Sigmoid colon (tissue), 7 donors: ENCODE measurements at places on chromosomes 13 and 19.

GRCh38 chr13:24995225-24995804 lies 100.6 kb upstream of the PABPC3 start:
- peak; percentile 77 for DNase-seq

GRCh38 chr13:35599384-35599783 lies 122.9 kb upstream of the MAB21L1 start:
- DNase-seq, result no peak

- DNase-seq, result no peak
These were observed 1.9 kb downstream of the MRPS12 start for GRCh38 chr19:38932425-38933179.

DNA sequence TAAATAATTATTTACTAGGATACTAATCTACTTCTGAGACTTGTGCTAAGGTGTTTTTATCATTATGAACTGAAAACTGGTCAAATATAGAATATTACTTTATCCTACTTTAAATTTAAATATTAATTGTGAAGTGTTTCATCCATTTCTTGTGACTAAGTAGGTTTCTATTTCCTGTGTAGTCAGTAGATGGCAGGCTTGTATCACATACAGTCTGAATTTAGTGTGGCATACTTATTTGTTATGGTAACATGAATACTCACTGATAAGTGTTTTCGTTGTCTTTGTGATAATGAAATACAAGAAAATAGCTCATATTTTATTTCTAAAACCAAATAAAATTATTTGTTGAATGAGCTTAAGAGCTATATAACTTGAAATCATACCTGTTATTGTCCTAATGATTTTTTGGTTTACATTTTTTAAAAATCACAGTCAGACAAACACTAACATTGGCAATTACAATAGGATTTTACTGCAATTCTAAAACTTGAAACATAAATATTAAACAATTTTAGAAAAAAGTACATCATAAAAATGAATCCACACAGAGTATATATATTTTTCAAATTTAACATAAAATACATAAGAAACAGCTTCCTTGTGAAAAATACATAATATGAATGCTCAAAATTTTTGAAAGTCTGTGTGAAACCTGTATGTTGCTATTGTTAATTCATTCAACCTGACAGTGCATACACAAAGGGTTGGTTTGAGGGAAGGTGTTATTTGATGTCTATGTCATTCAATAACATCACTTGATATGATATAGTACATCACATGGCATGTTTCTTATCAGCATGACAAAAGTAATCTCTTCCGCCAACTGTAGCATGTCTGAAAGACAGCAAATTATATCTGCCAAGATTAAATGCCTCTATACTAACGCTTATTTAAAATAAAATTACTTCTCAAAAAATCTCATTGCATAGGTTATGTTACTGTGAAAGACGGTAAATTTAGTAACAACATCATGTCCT lies 904.8 kb upstream of the PCDH20 start:
- DNase-seq, result no peak

DNA sequence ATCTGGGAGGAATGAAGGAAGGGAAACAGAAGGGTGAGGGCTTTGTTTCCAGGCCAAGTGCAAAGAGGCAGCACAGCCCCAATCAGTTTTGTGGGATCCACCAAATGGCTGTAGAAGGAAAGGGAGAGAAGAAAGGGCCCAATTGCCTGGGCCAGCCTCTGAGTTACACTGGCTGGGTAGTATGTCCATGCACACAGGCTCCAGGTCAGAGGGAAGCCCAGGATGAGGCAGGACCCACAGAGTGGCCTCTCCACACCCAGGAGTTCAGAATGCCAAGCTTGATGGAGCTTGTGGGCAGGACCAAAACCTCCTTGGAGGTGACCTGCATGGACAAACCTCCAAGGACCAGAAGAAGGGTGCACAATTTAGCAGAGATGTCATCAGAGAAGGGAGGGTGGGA lies 178.2 kb upstream of the TSHZ3 start:
- no peak for DNase-seq

- DNase-seq, result peak; percentile 42
These were observed 9.3 kb downstream of the ADPRHL1 start for GRCh38 chr13:113443991-113444390.

DNA sequence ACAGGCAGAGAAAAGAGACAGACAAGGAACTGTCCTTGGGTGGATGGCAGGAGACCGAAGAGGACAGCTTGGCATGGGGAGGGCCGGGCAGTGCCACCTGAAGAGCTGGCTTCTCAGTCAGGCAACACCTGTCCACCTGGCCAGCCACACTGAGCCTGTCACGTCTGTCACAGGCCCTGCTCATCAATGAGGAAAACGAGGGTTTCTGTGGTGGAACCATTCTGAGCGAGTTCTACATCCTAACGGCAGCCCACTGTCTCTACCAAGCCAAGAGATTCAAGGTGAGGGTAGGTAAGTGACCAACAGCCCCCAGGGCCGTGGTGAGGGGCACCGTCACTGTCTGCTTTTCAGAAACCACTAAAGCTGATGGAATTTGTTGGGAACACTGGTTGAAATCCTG lies 11.2 kb upstream of the PROZ start:
- DNase-seq, result no peak

GRCh38 chr13:53041968-53042516 lies 13.4 kb downstream of the OLFM4 start:
- DNase-seq, result no peak

GRCh38 chr19:6278740-6279619 lies 795 bp downstream of the MLLT1 start:
- DNase-seq, result no peak

- DNase-seq, result no peak
These were observed 5.2 kb upstream of the SRRM5 start for GRCh38 chr19:43606569-43607229.

- DNase-seq, result peak; percentile 86
These were observed 8.7 kb upstream of the ATP12A start for GRCh38 chr13:24671386-24672113.

DNA sequence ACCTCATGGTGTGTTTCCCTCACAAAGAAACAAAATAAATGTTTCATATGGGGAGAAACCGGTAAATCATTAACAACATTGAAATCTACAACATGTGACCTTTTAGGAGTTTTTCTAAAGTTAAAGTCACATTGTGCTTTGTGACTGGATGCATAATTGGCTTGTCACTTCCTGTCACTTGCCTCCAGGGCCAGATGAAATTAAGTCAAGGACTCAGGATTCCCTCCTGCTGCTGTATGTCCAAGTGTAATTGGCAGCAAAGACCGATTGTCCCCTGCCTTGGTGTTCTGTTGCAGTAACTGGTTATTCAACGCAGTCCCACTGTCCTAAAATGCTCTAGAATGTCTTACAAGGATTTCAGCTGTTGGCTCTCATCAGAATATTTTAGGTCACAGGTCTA lies 448.2 kb downstream of the LIG4 start:
- DNase-seq, result no peak

DNA sequence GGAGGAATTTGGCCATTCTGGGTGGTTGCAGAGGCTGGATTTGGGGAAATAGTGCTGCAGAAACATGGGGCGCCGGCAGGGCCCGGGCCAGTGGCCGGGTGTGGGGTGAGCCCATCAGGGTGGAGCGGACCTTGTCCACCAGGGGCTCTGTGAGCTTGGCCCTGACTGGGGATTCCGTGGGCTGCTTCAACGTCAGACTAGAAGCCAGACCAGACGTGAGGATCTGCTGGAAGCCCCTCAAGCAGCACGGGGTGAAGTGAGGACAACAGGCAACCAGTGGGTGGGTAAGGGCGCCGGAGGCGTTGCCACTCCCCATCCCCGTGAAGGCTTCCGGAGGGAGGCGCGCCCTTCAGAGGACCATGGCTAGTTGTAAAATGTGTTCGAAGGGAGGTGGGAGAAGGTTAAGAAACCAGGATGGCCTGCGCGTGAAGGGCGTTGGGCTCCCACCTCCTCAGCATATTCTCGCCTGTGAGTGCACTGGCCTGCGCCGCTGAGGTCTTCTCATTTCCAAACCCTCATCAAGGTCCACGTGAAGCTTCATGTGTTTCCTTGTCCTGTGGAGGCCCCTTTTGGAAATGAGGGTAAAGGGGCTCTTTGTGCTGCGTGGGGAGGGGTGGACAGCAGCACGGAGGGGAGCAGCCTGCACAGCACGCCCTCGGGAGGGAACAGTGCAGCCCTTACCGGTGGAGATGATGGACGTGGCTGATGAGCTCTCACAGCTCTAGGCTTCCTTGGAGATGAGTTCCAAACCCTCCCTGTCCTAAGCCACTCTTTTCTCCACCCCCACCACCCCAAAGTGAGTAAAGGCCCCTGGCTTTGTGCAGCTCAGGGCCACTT lies 8.3 kb downstream of the TEX29 start:
- no peak for DNase-seq

- DNase-seq, result peak; percentile 93
These were observed at the start of gene ZNF579 for GRCh38 chr19:55580628-55581144. TSS of gene ZNF579 (minus strand) at chr19:55580848. CDS start at chr19:55579639, 1,209 bp downstream.

- no peak for DNase-seq
These were observed 32.9 kb downstream of the FLT3 start for GRCh38 chr13:28067491-28067890.

- no peak for DNase-seq
These were observed 19.6 kb downstream of the SULT2B1 start for GRCh38 chr19:48571378-48572162.

DNA sequence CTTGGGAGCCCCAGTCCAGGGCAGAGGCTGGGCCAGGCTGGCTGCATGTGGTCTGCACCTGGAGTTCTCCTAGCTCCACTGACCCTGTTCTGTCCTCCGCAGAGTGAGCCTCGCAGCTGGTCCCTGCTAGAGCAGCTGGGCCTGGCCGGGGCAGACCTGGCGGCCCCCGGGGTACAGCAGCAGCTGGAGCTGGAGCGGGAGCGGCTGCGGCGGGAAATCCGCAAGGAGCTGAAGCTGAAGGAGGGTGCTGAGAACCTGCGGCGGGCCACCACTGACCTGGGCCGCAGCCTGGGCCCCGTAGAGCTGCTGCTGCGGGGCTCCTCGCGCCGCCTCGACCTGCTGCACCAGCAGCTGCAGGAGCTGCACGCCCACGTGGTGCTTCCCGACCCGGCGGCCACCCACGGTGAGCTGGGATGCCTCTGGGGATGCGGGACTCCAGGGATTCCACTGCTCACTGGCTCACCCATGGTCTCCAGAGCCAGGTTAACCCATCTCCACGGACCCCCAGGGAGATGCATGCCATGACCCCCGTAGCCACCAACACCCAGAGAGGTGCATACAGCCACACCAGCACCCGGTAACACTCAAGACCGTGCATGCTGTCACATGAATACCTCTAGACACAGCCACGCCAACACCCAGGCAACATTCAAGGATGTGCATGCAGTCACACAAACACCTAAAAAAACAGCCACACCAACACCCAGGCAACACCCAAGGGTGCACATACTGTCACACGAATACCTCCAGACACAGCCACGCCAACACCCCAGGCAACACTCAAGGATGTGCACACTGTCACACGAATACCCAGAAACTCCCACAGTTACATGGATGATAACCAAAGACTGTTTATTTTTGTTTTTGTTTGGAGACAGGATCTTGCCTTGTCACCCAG lies 8.2 kb downstream of the PKN1 start:
- no peak for DNase-seq

DNA sequence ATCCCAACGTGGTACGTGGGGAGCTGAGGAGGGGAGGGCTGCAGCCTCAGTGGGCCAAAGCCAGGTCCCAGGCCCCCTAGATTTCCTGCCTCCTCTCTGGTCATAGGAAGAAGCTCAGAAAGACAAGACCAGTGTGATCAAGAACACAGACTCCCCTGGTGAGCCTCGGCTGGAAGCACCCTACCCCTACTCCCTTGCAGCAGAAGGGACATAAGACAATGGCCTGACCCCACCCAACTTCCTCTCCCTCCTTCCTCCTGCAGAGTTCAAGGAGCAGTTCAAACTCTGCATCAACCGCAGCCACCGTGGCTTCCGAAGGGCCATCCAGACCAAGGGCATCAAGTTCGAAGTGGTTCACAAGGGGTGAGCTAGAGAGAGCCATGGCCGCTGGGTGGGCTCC lies 11.5 kb downstream of the PODNL1 start:
- no peak for DNase-seq

DNA sequence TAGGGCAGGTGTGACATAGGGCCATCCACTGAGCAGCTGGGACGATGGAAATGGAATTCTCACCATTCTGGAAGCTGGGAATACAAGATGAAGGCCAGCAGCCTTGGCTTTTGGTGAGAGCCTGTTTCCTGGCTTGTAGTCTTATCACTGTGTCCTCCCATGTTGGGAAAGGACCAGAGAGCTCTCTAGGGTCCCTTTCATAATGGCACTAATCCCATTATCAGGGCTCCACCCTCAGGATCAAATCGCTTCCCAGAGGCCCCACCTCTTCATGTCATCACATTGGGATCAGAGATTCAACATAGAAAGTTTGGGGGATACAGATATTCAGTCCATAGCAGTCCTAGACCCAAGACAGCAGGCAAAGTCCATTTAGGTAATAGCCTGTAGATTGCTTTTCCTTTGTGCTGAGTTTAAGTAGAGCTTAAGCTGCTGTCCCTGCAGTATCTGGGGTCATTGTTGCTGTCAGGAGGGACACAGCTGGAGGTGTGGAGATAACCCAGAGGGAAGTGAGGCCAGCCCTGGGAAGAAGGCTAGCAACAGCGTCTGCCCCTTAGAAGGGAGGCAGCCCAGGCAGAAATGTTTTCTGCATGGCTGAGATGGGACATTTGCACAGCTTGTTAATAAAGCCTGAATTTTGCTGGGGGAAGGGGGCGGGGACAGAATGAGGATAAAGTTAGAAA lies 136.5 kb upstream of the GPR12 start:
- DNase-seq, result no peak

DNA sequence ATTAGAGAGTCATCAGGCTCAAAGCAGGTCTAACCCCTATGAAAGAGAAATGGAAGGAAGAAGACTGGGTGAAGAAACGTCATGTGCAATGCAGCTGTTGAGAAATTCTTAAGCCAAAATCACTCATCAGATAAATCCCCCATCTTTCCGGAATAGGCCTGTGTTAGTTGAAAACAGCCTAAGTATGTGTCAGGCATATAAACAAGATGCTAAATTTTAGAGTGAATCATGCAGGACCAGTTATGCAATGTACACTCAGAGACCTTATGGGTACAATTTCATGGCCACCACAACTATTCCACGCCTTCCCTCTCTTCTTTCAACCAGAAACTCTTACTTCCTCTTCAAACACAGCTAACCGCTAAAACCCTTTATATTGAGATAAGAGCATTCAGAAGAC lies 717.7 kb upstream of the ATXN8OS start:
- no peak for DNase-seq

DNA sequence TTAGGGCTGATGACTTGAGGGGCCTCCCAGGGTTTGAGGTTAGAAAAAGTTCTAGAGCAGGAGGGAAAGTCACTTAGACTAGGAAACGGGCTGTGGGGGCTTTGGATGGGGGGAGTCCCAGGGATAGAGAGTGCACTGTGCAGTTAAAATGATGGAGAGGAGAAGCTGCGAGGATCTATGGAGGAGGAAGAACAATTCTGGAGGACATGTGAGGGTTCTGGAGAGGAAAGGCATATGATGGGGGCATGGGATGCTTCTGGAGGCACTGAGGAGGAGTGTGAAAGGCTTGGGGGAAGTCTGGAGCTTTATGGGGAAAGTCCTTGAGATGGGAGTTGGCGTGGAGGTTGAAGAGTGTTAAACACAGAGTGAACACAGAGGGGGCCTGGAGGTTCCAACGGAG lies 2.2 kb downstream of the KCNC3 start:
- no peak for DNase-seq

DNA sequence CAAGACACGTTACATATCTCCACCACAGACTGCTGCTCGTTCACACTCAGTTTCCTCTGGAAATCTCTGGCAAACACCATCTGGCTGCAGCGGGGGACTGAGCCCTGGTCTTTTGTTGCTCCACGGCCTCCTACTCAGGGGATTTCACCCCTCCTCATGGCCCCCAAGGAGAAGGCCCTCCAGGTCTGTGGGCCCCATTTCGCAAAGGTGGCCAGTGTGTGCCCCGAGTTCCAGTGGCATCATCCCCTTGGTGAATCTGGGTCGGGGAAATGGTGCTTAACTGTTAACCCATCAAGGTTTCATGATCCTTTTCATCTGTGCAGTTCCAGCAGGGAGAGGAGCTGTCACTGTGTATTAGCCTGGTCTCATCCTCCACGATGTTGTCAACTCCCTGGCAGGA lies 235.4 kb upstream of the MAB21L1 start:
- DNase-seq, result peak; percentile 35
